ENCODE measurements at places on chromosomes 3 and 15. TPM values are rescaled to one million over a fixed set of nuclear protein-coding genes. Genes with fewer than 3 reads are reported as not detected.

The VILL gene
- polyA plus RNA-seq = 0.14 TPM

The LYZL4 gene
- not detected for polyA plus RNA-seq

The NLGN1 gene
- 2.7 TPM for polyA plus RNA-seq

The HES1 gene
- polyA plus RNA-seq = 0.25 TPM

The OSBPL10 gene
- 2.0 TPM for polyA plus RNA-seq

The CACNA2D3 gene
- polyA plus RNA-seq = 26.2 TPM

The SV2B gene
- polyA plus RNA-seq = 0.68 TPM

The CISH gene
- not detected for polyA plus RNA-seq

The TEX55 gene
- not detected for polyA plus RNA-seq

The USP8 gene
- 30.3 TPM for polyA plus RNA-seq

The BUB1B gene
- polyA plus RNA-seq = 50.0 TPM

The GOLGA6L10 gene
- polyA plus RNA-seq = 7.9 TPM

The SKOR1 gene
- polyA plus RNA-seq = 0.81 TPM

The POPDC2 gene
- 3.4 TPM for polyA plus RNA-seq

The A4GNT gene
- not detected for polyA plus RNA-seq

The SOX14 gene
- polyA plus RNA-seq = not detected

The STRA6 gene
- polyA plus RNA-seq = 11.9 TPM

The KLHL40 gene
- polyA plus RNA-seq = not detected

The IGSF11 gene
- 1.2 TPM for polyA plus RNA-seq

The SENP7 gene
- polyA plus RNA-seq = 273 TPM

The STAB1 gene
- polyA plus RNA-seq = 0.50 TPM

The SCAMP2 gene
- 10.9 TPM for polyA plus RNA-seq

The SIAH2 gene
- polyA plus RNA-seq = 41.1 TPM

The GOLGA8K gene
- polyA plus RNA-seq = not detected

The STOML1 gene
- polyA plus RNA-seq = 49.5 TPM

The VWA5B2 gene
- polyA plus RNA-seq = 0.33 TPM

The PRTG gene
- 3.8 TPM for polyA plus RNA-seq

The SAMD7 gene
- polyA plus RNA-seq = not detected

The GREM1 gene
- 0.40 TPM for polyA plus RNA-seq

The CYP1A2 gene
- polyA plus RNA-seq = not detected

The TICRR gene
- polyA plus RNA-seq = 0.36 TPM

The SRPRB gene
- 33.5 TPM for polyA plus RNA-seq

The EIF1B gene
- 88.0 TPM for polyA plus RNA-seq
